Activated B cell treated with CpG ODN at 0.5 μM for 24 hours (primary cell): ENCODE measurements at places on chromosomes 12 and 14.

DNA sequence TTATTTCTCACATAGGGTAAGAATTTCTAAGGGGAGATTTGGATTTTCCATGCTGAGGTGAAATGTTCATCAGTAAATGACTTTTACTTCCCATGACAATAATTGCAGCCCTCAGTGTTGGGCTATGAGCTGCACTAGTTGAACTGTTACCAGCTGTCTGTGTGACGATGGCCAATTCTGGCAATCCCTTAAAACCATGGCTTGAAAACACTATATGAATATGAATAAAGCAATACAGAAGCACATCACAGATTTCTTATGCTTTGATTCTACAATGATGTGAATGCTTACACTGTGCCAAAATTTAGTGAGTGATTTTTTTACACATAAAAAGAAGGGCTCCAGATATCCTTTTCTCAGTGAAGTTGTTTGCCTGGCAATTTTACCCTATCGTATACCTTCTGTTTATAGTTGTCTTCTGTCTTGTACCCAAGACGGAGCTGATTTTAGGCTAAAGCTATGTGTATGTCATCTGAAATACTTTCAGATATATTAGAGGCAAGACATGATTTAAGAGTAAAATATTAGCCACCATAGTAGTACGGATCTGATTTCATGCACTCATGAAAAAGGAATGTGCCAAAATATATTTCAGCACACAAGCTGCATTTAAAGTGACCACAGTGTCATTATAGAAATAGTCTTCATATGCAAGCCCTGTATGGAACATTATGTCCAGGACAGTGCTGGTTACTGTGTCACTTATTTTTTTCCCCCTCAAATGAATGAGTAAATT lies 52.0 kb downstream of the SLC38A4 start:
- no peak for DNase-seq

DNA sequence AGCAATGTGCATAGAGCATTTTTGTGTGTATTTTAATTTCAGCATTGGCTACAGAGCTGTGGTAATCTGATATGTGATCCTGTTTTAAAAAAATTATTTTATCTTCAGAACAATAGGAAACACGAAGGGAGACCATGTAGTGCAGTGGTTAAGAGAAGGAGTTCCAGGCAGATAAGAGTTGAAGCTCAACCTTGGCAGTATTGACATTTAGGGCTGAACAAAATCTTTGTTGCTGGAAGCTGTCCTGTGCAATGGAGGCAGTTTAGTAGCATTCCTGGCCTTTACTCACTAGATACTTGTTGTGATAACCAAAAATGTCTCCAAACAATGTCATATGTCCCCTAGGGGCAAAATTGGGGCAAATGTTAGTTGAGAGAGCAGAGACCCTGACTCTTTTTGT lies 59.2 kb downstream of the CHST11 start:
- DNase-seq: no peak

DNA sequence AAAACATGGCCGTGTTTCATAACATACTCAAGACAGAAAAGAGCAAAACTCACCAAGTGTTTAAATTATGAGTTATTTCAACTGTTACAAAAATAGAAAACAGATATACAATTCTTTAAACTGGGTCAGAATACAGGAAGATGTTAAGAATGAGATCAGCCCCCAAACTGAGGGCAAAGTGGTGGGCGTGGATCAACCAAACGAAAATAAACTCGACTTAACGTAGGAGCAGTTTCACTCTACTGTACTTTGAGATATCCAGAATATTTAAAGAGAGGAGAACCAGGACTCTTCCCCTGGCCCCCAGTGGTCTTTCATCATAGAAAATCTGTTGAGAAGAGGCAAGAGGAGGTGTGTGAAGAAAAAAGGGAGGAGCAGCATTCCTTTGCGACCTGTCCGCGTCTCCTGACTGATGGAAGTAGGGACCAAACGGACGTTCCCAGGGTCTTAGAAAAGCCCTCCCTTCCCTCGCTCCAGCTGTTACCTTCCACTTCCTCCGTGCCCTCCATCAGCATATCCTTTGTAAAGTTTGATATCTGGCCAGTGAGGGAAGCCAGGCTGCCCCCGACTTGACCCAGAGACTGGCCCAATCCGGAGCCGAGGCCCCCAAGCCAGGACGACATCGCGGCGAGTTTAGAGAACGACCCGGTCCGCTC lies 668 bp downstream of the TRIP11 start:
- DNase-seq: no peak

- no peak for DNase-seq
Measured at GRCh38 chr14:61607570-61608244, 87.6 kb upstream of the HIF1A start.
